ENCODE measurements at places on chromosomes 6 and 20.
A peak's percentile ranks its signal among the peaks of the same experiment; 100 is the strongest.

DNA sequence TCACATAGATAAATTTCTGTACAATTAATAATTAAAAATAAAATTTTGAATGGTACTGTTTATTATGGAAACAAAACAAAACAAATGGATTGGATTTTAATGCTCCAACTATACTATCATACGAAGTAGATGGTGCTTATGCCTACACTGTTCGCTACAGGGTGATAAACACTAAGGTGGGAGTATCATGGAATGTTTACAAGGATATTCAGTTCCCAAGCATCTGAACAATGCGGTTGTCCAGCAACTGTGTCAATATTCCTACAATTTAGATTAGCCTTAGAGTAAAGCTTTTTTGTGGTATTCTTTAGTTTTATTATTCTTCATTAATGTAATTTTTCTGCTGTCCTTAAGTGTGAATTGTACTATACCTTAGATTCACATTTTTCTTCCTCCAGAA lies 105.1 kb downstream of the MMS22L start:
- DNase-seq, result no peak

- no peak for DNase-seq
Observed at GRCh38 chr6:81802356-81802755, 49.9 kb upstream of the TENT5A start.

DNA sequence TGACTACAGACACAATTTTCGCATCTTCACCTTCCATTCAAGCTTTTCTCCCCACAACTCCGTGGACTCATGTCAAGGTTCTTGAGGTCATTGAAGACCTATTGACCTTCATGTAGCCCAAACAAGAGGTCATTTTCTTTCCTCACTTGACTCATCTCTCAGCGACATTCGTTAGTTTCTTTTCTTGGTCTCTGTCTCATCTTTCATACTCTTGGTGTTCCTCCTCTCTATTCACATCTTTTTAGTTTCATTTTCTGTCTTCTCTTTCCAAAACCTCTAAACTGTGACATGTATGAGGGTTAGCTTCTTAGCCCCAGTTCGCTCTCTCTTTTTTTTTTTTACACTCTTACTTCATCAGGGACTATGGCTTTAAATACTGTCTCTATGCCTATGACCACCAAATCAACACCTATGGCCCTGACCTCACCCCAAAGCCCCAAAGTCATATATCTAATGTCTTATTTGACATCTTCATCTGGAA lies 128.6 kb upstream of the BACH2 start:
- DNase-seq, result no peak

DNA sequence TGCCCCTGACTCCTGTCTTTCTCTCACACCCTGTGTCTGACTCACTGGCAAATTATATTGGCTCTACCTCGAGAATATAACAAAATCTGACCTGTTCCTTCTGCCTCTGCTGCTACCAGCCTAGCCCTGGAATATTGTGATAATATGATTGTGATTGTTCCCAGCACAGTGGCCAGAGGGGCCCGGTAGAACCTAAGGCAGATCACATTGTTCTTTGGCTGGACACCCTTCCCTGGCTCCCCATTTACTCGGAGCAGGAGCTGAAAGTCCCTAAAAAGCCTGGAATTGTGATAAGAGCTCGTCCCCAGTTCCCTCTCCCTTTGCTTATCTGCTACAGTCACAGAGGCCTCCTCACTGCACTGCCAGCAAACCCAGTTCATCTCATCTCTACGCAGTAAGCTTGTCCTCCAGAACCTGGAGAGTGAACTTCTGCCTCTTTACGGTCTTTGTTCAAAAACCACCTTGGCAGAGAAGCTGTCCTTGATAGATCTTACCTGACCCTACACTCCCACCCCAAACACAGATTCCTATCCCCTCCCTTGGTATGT lies 21.8 kb downstream of the SERPINB6 start:
- DNase-seq, result no peak

DNA sequence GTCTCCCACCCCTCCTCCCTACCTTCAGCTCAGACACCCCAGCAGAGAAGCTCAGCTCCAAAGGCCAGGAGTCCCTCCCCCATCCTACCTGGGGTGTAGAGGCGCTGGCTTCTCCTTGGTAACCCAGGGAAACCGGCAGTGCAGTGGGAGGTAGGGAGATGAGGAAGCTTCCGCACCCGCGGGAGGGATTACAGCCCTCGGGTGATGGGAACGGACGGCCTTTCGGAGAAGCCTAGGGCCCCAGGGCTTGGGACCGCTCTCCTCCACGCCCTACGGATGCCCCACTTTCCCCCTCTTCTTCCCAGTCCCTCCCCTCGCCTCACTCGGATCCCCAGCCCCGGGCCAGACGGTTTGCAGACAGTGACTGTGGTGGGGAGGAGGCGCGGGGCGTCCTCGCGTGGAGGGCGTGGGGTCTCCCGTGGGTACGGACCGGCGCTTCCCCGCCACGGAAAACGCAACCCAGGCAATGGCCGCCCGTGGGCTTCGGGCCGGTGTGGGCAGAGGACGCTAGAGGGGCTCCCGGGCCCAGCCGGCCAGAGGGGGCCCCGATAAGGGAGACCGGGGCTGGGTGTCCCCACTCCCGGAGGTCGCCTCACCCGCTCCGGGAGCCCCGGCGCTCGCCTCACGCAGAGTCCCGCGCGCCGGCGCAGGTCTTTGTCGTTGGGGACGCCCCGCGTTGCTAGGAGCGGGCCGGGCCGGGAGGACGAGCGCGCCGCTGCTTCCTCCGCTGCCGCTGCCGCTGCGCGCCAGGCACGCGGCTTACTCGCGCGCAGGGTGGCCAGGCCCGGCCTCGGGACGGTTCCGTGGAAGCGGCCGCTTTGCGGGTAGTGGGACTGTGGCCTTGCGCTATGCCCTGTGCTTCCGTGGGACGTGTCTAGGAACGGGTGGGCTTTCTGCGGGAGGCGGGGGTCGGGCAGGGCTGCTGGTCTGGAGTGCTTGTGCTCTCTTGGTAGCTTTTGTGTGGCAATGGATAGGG lies 15.8 kb downstream of the AARS2 start:
- DNase-seq, result peak; percentile 27

DNA sequence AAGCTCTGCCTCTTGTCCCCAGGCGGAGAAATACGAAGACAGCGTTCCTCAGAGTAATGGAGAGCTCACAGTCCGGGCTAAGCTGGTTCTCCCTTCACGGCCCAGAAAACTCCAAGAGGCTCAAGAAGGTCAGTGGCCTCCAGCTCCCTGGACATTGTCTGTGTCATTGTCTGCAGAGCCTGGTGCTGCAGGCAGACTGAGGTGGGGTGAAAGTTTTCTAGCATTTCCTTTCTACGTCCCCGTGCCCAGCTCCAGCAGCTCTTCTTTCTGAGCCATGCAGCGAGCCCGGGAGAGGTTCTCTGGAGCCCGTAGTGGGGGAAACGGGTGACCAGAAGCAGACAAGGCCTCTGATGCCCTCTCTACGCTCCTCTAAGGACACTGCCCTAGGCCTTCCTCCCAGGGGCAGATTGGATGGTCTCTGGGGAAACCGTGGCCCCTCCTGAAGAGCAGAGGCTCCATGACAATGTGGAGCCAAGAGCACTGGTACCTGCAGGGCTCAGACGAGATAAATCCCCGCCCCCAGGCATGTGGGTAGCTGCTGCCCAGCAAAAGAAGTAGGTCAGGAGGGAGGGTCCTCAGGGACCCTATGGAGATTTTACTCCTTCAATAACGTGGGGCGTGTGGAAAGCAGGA lies 58.4 kb downstream of the EZR start:
- DNase-seq, result no peak

DNA sequence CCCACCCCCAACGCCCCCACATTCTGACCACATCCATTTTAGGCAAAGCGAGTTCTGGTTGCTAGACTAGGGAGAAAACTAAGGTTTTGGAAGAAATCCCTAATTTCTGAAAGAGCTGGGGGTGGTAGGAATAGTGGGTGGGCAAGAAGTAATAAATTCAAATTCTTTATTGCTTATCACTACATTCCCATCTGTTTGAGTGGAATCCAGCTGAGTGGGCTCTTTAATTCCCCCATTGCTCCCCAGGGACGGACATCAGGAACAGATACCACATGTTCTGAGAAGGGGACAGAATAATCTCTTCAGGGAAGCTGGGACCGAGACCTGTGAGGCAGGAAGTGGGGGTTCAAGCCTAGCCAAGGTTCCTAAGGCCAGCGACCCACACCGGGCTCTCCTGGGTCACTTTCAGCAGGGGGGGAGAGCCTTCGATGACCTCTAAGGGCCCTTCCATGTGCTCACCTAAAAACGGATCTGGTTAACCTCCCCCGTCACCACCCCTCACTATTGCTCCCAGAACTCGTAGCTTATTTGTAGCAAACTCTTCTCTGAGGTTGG lies 42.3 kb upstream of the MRPS10 start:
- DNase-seq, result no peak

GRCh38 chr20:33781133-33781532 lies 30.0 kb upstream of the CHMP4B start:
- DNase-seq, result no peak

DNA sequence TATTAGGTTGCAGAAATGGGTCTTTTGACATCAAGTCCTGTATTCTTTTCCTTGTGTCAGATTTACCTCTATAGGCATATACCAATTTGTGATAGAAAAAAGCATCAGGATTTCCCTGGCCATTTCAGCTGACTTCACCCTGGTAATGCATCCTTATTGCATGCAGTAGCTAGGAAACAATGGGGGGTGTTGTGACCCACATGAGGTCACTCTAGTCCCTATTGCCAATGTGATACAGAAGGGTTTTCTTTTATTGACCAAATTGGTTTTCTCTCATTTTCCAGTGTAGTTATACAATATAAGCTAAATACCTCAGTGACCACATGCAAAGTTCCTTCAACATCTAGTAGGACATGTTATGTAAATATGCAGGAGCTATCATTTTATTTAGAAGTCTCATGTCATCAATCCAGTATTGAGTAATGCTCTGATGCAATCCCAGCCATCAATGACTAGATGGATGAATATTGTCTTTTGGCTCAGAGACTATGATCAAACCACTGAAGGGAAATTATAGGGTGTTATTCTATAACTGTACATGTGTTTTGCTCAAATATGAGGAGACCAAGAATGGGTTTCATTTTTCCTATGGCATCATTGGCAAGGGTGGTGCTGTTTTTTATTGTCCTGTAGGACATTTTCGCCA lies 177.7 kb downstream of the KLHL32 start:
- DNase-seq, result no peak
